ENCODE measurements at places on chromosomes 11 and 22. TPM values are rescaled to one million over a fixed set of nuclear protein-coding genes. Genes with fewer than 3 reads are reported as not detected.

GRCh38 chr22:17749605-17750395 lies 24.5 kb downstream of the BID start:
- H3K36me3 ChIP-seq, result no peaks in the 10 kb centered on the region
- H3K4me3 ChIP-seq, result no peak overlapping the region
- no peak for DNase-seq

DNA sequence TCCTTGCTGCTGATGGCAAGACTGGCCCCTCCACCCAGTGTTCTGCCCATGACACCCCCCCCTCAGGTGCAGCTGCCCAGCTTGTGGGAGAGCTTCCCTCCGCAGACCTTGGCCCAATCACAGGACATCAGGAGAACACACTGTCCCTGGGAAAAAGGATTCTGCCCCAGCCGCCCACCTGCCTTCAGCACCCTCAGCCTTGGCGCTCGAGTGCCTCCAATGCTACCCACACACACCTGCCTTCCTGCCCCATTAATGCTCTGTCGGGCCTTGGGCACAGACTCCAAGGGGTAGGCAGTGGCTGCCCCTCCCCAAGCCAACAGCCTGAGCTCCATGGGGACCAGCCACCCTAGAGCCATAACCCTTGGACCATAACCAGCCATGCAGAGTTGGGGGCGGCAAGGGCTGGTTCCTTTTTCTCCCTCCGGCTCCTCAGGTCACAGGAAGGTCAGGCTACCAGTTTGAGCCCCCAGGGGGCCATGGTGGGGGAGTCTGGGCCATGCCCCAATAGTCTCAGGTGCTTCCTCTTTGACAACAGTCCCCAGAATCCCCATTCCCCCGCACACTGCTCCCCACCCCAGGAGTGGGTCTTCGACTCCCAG lies 1.3 kb upstream of the ZNF70 start:
- H3K27me3 ChIP-seq, result no peaks in the 10 kb centered on the region
- no peak overlapping the region for H3K27ac ChIP-seq
- no peaks in the 10 kb centered on the region for H3K36me3 ChIP-seq
- H3K4me3 ChIP-seq, result no peak overlapping the region
- DNase-seq, result no peak
- H3K4me1 ChIP-seq, result peaks cover 3% of the 10 kb centered on the region

- H3K27ac ChIP-seq, result no peak overlapping the region
- H3K4me3 ChIP-seq, result no peak overlapping the region
- H3K27me3 ChIP-seq, result no peaks in the 10 kb centered on the region
- no peaks in the 10 kb centered on the region for H3K36me3 ChIP-seq
- DNase-seq, result no peak
Observed at GRCh38 chr22:19735665-19736510, 12.5 kb downstream of the GP1BB start.

DNA sequence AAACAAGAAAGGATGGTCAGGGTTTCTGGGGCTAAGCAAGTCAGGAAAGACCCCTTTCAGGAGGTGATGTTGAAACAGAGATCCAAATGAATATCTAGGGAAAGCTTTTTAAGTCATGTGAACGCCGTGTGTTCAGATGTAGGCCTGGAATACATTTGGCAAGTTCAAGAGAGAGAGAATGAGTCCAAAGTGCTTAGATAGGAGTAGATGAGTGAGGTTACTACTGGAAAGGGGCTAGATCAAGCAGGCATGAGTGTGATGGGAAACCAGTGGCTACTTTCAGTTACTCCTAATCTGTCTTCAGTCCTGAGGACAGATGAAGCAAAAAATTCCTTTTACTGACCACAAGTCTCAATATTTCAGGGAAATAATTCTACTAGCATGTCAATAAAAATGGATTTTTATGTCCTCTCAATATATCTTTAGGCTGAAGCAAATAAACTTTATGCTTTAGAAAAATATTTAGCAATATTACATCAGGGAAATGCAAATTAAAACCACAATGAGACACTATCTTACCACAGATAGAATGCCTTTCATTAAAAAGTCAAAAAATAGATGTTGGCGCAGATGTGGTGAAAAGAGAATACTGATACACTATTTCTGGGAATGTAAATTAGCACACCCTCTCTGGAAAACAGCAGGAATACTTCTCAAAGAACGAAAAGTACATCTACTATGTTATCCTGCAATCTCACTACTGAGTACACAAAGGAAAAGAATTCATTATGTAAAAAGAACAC lies 1085.0 kb upstream of the TENM4 start:
- no peak overlapping the region for H3K27ac ChIP-seq
- no peaks in the 10 kb centered on the region for H3K27me3 ChIP-seq
- no peaks in the 10 kb centered on the region for H3K36me3 ChIP-seq
- no peak overlapping the region for H3K4me3 ChIP-seq
- no peaks in the 10 kb centered on the region for H3K4me1 ChIP-seq

GRCh38 chr22:40381461-40381860 lies 11.1 kb downstream of the SGSM3 start:
- H3K36me3 ChIP-seq, result no peaks in the 10 kb centered on the region
- peaks cover 14% of the 10 kb centered on the region for H3K4me1 ChIP-seq
- DNase-seq, result no peak

Gene LAYN
- total RNA-seq, result 47.5 TPM
